Aorta (tissue), 5 donors: ENCODE measurements at places on chromosomes 6 and 20. TPM values are rescaled to one million over a fixed set of nuclear protein-coding genes. Genes with fewer than 3 reads are reported as not detected.

GRCh38 chr6:101477436-101477835 lies 83.9 kb downstream of the GRIK2 start:
- no peak for DNase-seq

GRCh38 chr6:129281168-129281796 lies 398.3 kb downstream of the LAMA2 start:
- no peak for DNase-seq

DNA sequence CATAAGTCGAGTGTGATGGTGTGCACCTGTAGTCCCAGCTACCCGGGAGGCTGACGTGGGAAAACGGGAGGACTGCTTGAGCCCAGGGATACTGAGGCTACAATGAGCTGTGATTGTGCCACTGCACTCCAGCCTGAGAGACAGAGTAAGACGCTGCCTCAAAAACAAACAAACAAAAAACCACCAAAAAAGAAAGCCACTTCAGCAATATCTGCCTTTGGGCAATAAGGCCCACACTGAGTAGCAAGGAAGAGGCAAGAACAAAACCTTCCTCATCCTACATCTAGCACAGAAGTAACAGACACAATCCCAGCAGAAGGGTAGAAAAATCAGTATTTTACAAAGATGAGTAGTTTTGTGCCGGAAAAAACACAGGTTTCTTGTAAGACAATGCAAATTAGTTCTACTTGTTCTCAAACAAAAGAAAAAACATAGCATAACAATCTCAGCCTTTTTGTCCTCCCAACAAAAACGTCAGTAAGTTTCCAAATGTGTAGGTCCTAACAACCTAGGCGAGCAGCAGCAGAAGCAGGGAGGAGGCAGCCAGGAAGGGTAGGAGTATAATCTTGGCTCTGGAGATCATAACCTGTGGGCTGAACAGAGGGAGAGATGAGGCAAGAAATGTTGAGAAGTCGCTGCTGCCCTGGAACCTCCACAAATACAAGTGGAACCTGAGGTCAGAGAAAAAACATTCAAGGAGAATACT lies 5.7 kb downstream of the PPP1R10 start:
- DNase-seq: no peak

OLIG3 gene
- total RNA-seq: not detected

GNAS gene
- total RNA-seq: 881 TPM
